ENCODE measurements at places on chromosomes 11 and 22.

- peak; percentile 37 for DNase-seq
Measured at GRCh38 chr11:1200611-1201191, 22.2 kb upstream of the MUC5B start.

DNA sequence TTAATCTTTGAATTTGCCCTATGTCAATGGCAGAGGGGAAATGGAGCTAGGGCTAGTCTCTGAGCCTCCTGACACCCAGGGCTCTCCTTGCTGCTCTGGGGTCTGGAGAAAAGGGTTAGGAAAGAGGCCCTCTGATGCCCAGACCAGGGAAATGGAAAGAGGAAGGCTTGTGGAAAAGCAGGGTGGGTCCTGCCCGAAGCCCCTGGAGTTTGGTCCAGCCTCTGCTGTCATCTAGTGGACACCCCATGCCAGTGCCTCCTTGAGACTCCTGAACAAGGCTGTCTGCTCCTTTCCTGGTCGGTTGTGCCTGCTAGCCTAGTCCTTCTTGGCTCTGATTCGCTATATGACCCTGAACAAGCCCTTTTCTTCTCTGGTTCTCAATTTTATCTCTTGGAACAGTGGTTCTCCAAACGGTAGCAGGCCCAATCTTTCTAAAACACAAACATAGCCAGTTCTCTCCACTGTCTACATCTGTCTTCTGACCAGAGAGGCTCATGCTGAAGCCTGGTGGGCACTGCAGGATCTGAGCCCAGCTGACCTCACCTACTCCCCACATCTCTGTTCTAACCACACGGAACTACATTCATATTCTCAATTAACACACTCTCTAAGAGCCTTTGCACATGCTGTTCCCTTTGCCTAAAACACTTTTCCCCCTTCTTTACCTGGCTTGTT lies 8.8 kb upstream of the PLA2G3 start:
- no peak for DNase-seq

- DNase-seq = no peak
Measured at GRCh38 chr11:35083431-35084238, 55.3 kb upstream of the CD44 start.

GRCh38 chr11:128195057-128195751 lies 392.2 kb downstream of the ETS1 start:
- DNase-seq = no peak

DNA sequence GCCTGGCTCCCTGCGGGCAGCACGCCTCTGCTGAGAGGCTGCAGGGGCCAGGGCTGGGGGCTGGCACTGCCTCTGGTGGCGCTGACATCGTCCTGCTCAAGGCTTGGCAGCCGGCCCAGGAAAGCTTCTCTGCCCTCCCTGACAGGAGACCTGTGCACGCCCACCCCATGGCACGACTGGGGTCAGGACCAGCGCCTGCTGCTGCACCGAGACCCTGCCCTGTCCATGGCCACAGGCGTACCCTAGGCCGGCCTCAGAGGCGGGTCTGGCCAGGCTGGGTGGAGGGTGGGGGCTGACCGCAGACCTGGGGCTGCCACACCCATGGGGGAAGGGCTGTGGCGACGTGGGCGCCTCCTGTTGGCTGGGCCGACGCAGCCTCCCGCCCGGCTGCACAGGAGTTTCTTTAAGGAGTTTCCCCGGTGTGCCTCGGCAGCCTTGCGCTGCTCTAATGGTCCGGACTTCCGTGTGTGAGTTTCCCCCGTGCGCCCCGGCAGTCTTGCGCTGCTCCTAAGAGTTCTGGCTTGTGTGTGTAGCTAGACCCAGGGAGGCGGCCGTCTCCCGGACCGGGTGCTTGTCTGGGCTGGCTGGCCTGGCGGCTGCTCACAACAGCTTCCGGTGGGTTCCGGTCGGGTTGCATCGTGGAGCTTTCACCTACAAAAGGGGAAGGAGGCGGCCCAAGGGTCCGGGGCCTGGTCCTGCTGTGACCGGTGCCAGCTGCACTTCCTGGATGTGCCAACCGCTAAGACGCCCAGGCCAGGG lies 4.6 kb downstream of the TRABD start:
- peak; percentile 70 for DNase-seq

- no peak for DNase-seq
Measured at GRCh38 chr11:34706709-34707461, 86.0 kb downstream of the EHF start.

GRCh38 chr11:77094841-77095365 lies 7.7 kb upstream of the OMP start:
- DNase-seq = no peak

DNA sequence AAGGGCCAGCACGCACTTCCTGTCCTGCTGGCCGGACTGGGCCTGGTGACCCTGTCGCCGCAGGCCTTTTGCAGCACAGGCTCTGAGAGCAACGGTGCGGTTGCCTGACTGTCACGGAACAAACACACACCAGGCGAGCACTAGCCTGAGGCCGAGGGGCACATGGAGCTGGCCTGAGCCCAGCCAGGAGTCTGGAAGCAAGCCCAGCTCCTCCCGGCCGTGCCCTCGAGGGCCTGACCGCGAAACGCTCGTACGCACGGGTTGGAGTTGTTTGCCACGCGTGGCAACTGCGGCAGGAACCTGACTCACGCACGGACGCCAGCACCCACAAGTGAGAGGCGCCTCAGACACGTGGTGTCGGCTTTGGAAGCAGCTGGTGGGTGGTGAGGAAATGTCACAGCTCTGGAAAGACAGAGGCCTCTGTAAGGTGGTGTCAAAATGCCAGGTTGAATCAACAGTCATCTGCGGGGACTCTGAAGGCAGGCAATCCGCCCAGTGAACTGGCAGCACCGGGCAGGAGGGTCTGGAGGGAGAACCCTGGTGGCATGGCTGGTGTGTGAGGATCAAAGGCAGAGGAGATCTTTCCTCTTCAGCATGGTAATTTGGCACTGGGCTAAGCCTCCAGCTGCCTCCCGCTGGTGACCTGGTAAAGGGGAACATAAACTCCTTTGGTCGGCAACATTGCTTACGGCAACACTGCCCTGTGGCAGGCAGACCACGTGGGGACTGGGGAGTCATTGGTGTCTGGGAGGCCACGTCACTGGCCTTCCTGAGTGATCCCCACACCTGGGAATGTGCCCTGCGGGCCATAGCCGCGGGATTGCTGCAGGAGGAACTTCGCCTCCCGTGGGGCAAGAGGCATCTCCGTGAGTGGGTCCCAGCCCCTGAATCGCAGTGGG lies 15.3 kb upstream of the IL17REL start:
- DNase-seq = no peak

DNA sequence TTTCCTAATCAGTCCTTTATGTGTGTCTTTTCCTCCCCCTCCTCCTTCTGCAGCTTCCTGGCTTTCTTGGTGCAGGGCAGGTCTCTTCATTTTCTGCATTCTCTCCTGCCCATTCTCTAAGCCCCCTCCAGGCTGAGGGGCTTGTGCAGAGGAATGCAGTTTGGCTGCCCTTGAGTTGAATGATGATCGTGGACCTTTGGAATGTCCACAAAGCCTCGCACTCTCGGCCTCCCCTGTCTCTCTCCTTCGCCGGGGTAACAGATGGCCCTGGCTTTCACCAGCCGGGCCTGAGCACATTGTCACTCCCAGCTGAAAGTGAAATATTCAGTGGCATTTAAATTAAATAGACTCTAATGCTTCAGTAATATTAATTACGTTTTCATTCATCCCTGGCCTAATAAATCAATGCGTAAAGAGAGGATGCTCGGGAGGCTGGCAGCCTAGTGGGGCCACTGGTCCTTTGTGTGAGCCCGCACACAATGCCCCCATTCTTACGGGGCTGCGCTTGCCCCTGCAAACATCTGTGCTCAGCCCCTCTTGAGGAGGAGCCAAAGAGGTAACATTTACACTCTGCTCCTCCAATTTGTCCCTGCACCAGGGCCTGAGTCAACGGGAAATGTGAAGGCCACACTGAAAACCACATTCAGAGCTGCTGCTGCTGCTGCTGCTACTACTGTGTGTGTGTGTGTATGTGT lies 64.9 kb upstream of the PAX6 start:
- no peak for DNase-seq

- DNase-seq = peak; percentile 41
Measured at GRCh38 chr11:47004595-47005033, 68.1 kb downstream of the CSTPP1 start.

DNA sequence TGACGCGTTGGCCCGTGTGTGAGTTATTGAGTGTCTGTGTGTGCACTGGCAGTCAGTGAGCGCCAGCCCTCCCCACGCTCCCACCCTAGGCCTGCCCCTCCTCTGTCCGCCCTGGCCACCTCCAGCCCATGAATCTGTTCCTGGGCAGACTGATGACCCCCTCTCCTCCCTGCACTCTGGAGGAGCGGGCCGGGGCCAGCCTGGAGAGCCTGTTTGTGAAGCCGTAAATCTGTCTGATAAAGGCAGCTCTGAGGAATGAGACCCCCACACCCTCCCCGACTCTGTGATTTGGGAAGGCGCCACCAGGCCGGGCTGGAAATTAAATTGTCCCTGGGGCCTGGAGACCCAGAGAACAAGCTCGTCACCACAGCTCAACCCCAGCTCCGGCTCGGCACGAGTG lies 8.6 kb downstream of the TSSC4 start:
- no peak for DNase-seq

- DNase-seq = no peak
Measured at GRCh38 chr11:95675585-95675984, 114.0 kb downstream of the FAM76B start.

DNA sequence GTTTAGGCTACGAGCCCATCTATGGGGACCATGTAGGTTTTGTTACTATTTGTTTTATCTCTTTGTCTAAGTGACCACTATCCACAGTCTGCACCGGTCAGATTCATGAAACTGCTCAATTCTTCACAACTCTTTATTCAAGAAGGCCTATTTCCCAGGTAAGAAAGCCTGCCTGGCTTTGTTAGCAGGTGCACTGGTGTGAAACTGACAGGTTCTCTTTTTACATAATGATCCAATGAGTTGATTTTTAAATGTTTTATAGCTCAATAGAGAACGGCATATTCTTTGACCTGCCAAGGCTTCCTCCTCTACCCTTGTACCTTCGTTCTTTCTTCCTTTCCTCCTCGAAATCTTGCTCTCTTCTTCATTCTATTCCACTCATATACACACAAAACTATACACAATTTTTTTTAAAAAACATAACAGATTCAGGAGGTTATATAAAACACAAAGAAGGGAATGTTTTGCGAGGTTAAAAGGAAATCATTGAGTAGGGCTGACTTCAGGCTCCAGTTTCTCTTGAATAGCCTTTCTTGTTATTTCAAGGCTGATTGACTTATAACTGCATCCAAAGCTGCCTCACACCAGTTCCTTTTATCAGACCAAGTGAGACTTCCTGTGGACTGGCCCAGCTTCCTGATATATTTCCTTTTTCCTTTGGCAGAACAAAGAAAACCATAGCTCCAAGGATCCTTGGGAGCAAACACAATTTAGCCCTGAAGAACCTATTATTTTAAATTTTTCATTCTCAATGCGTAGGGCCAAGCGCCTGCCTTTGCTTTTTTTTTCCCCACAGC lies 11.4 kb downstream of the FLI1 start:
- DNase-seq = no peak

DNA sequence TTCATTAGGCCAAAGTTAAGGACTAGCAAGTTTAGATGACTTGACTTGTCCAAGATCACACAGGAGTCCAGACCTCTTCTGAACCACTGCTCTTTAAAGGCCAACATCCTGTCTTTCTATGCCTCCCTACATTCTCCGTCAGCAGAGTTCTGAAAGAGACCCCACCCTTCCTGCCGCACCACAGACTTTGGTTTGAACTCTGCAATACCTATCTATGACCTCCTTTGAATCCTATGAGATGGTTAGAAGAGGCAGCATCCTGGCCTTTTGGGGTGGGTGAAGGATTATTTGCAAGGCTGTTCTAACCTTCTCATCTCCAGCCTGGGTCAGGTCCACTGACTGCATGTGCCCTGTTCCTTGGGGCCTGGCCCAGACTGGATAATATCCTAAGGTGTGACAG lies 4.3 kb upstream of the RRM1 start:
- no peak for DNase-seq

GRCh38 chr11:64935359-64936081 lies at the start of gene GPHA2:
Gene GPHA2 (minus strand): TSS chr11:64935893. CDS start chr11:64935460, 433 bp downstream.
- no peak for DNase-seq

GRCh38 chr22:48929276-48929790 lies 898.3 kb downstream of the BRD1 start:
- peak; percentile 19 for DNase-seq

DNA sequence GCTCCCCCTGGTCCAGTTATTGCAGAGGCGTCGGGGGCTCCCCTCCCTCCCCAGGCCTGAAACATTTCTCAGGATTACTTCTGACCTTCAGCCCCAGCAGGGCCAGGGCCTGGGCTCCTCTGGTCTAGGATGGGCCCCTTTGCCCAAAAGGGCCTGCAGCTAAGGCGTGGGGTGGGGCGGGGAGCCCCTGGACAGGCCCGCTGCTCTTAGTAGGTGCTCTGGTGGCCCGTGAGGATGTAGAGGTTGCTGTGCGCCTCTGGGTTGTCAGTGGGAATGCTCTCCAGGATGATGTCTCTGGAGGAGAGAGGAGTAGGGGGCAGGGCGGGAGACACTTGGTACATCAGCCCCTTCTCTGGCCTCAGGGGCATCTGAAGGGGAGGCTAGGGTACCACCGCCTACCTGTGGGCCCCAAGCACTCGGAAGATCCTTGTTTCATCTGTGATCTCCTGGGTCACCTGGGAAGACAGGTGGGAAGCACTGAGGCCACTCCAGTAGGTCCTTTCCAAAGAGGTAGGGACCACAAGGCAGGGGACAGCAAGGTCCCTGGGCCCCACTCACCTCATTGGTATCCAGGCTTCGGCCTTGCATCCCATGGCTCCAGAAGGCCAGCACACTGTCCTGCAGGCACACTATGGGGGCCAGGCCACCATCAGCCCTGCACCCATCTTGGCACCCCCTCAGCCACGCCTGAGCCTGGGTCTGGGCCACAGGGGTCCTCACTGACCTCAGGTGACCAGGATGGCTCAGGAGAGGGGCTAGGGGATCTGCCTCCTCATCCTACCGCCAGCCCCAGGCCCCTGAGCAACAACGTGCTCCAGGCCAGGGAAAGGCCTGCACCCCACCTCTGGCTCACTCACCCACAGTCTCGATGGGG lies 11.2 kb upstream of the SF1 start:
- no peak for DNase-seq
